ENCODE measurements at places on chromosomes 16 and 17.
A peak's percentile ranks its signal among the peaks of the same experiment; 100 is the strongest.

GRCh38 chr17:8532021-8532420 is 96.3 kb downstream of the NDEL1 start:
- no peak for DNase-seq

DNA sequence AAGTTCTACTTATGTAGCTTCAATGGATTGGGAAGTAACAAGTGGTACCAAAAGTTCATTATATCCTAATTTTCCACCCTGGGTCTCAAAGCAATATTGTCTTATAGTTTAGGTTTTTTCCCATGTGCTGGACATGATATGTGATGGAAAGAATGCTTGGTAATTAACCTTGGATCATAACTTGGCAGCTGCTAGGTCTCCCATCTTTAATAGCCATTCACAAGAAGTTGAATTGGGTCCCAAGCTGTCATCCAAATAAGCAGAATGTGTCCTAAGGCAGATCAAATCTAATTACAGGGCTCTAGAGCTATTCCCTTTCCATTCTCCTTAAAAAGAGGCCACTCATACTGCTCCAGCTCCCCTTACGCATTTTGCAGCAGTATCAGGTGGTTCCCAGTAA is 44.7 kb upstream of the KCNJ16 start:
- no peak for DNase-seq

DNA sequence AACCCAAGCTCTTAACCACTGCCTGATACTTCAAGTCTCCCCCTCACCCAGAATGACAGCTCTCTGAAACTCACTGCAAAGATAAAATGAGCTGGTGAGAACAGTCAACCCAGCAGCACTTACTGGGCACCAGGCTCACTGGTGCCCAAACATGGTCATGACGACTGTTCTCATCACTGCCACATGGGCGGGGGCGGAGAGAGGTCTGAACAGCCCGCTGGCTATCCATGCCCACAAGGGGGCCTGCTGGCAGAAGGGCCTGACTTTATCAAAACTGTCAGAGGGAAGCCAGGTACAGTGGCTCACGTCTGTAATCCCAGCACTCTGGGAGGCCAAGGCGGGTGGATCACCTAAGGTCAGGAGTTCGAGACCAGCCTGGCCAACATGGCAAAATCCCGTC is 4.0 kb downstream of the MYBBP1A start:
- DNase-seq = no peak

- no peak for DNase-seq
Measured at GRCh38 chr16:21265104-21265837, 12.8 kb downstream of the CRYM start.

DNA sequence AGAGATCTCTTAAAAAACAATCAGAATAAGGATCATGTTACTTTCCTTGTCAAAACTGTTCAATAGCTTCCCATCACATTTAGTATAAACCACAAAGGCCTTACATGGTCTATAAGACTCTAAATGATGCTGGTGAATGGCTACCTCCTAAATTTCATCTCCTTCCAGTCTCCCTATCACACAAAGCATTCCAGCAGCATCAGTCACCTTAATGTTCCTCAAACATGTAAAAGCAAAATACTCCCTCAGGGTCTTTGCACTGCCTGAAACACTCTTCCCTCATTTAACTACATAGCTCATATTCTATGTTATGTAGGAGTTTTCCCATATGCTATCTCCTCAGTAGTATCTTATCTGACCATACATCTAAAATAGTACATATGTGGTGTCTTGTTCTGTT is 53.5 kb upstream of the INTS2 start:
- DNase-seq = no peak

DNA sequence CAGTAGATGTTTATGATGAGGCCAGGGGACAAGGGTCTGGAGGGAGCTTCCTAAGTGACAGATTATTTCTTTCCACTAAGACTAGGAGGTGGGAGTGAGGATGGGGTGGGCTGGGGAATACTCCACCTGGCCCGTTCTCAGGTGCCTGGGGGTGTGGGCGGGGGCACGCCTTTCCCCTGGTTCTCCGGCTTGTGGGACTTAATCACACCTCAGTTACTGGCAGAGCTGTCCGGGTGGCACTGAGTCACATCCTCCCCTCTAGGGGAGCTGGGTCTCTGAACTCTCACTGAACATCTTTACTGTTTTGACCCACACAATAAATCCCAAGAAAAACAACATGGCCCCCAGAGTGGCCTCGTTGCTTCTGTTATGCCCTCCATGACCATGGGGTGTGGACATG is 332.8 kb downstream of the MAF start:
- peak; percentile 33 for DNase-seq

DNA sequence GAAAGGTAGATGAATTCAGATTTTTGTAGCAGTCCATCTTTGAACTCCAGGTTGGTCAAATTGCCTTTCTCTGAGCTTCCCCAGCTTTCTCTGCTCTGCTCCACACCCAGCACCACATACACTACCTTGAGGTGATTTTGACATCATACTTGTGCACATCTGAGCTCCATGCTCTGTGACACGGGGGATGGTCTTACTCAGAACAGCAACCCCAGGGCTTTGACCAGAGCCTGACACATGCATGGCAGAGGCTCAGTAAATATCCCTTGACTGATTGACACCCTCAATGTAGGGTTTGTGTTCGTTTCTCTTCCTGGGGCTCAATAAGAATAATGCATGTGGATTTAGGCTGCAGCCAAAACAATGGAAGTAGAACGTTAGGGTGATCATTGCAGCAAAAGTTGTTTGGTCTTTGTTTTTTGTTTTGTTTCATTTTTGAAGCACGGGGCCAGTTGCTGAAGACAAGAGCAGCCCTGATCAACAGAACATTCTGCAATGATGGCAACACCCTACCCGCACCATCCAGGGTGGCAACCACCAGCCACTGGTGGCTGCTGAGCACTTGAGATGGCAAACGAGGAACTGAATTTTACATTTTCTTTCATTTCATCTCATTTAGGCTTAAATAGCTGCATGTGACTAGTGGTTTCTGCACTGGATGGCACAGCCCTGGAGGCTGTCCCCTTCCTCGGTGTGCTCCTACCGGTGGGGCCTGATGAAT is 224.8 kb upstream of the TNRC6C start:
- DNase-seq = no peak

- DNase-seq = no peak
Measured at GRCh38 chr16:2663553-2664546, 18.5 kb upstream of the KCTD5 start.

GRCh38 chr16:88456356-88457292 is 3.5 kb downstream of the ZFPM1 start:
- peak; percentile 76 for DNase-seq

DNA sequence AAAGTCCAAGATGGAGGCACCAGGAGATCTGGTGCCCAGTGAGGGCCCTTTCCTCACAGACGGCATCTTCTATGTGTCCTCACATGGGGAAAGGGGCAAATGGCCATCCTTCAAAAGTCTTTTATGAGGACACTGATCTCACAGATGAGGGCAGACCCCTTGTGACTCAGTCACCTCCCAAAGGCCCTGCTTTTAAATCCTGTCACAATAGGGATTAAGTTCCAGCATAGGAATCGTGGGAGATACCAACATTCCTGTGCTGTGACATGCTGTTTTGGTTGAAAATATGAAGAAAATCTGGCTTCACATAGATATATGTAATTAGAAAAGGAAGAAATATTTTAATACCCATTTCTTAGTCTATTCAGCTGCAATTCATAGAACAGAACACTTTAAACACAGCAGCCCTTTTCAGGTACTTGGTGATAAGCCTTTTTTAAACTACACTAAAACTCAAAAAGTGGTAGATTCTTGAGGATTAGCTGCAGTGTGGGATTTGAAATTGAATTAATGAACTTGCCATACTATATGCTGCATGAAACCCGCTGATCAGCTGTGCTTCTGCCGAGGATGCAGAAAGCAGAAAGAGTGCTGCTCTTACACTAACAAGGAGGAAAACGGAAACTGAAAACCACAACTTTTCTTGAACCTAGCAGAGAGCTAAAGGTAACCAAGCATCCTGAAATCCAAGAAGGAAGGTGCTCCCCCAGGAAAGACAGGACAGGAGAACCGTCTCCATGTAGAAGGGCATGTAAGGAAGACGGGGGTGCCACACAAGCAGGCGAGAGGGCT is 32.7 kb downstream of the VPS53 start:
- no peak for DNase-seq
